ENCODE measurements at places on chromosomes 4 and X.

DNA sequence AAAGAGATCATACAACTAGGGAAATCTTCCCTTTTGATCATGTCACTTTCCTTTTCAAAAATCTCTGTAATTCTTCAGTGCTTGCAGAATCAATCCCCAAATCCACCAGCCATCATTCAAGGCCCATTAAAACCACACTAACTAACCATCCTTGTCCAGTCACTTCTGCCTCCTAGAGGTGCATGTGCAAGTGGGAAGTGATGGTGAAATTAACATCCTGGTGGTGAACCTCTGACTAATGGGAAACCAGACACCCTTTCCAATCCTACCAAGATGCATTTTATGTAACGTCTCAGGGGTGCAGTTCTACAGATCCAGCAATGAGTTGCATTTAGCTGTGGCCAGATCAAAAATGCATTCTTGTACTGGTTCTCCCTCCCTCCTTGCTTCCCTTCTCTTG is 341.8 kb downstream of the RAPGEF2 start:
- DNase-seq, result no peak

- no peak for DNase-seq
Observed at GRCh38 chr4:2526559-2526958, 9.9 kb upstream of the FAM193A start.

DNA sequence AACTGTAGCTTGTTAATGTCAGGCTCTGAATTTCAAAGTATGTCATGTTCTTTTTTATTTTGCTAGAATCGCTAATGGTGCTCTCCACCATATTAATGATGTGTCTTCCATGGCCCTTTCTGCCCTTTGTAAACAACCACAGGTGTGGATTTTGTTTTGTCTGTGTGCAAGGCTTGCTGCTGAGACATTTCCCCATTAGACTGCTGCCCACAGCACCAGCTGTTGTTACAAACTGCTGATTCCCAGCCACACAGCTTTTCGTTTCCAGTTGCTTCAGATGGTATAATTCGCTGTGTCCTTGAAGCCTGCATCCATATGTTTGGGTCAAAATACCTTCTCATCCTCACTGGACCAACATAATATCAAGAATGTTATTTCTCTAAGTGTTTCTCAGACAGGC is 32.8 kb downstream of the KCNIP4 start:
- DNase-seq, result no peak

DNA sequence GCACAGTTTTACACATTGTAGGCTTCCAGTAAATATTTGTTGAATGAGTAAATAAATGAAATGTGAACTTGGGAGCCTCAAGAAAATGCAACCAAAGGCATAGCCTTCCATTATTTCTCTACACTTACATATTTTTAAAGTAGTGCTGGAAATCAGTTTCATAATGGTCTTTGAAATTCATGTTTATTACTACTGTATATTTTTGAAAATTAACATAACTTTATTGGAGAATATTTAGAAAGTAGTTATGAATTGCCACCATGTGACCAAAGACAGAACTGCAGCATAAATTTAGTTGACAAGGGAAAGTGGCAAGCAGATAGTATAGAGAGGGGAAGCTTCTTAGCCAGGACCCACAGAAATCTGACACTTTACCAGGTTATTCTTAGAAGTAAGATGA is 6.4 kb downstream of the TCEAL8 start:
- DNase-seq, result no peak

GRCh38 chr4:95213366-95213765 is 335.4 kb downstream of the UNC5C start:
- no peak for DNase-seq

DNA sequence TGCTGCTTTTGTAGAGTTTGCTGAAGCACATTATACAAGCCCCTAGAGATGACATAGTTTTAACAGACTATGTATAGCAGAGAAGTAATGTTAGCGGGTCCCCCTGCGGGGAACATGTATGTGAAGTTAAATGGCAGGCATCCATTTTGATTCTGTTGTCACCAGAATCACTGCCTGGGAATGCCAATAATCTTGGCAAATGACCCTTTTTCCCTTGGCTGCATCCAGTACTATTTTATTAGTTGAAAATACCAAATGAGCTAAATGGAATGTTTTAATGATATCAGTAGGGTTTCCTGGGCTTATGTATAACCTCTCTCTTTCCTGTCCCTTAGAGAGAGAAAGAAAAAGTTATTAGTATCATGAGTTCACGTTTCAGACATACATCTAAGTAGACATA is 93.6 kb downstream of the LIMCH1 start:
- no peak for DNase-seq

DNA sequence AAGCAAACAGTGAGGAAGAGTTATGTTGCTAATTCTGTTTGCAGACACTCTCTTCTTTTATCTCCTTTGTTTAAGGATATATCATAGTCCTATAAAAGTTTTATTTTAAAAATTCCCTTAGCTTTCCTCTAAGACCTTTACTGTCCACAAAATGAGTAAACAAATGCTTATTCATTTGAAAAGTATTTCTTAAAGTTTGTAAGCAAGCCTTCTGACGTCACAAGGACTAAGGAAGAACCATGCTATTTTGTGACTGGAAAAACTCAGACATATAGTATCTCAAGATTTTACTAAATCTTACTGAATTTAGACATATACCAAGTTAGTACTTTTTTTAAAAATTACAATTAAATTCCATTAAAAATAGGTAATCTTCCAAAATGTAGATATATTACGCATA is 5.2 kb upstream of the RBMXL3 start:
- no peak for DNase-seq

DNA sequence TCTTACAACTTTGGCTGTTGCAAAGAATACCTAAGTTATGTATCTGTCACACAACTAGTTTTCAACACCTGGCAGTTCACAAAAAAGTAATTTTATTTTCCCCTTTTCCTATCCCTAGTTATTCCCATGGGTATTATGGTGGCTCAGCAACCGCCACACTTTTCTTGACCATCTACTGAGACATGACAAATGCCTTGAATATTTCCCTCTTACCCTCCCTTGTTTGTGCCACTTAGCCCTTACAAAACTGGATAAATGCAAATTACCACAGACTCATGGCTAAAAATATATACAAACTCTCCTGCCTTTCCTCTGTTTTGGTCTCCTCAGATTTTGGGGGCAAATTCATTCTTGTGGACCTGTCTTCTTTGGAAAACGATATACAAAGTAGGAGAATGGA is 72.1 kb downstream of the AMOT start:
- DNase-seq, result no peak

GRCh38 chrX:153519569-153520286 is 2.3 kb downstream of the ATP2B3 start:
- no peak for DNase-seq

GRCh38 chrX:136825771-136826170 is 45.0 kb upstream of the ARHGEF6 start:
- no peak for DNase-seq

GRCh38 chr4:81694176-81694913 is 222.6 kb upstream of the RASGEF1B start:
- no peak for DNase-seq

DNA sequence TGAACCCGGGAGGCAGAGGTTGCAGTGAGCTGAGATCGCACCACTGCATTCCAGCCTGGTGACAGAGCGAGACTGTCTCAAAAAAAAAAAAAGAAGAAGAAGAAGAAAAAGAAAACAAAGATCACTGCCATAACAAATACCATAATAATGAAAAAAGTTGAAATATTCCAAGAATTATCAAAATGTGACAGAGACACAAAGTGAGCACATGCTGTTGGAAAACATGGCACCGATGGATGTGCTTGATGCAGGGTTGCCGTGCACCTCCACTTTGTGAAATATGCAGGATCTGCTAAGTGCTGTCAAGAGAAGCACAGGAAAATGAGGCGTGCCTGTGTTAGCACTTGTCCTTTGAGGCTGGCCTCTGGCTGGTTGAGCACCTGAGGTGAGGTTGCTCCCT is 133.3 kb downstream of the STK32B start:
- DNase-seq, result no peak

DNA sequence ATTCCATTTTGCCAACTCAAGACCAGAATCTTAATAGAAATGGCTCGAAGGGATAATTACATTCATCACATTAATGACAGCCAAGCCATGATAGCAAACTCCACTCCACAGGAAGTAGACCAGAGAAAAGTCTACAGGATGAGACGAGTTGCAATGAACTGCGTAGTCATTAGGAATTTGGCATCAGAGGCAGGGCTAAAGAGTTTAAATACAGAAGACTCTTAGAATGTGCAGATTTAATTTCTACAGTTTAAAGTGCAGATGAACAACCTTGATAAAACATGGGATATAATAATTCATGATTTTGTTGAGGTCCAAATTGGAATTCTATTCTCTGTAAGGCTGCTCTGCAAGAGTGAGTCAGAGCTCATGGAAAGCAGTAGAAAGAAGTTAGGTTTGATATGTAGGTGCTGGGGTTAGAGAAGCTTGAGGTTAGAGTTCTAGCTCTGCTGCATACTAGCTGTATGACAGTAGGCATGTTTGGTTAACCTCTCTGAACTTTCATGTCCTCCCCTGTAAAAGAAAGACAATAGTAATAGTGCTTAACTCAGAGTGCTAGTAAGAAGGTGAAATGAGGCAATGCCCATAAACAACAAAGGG is 32.2 kb downstream of the LNX1 start:
- no peak for DNase-seq

DNA sequence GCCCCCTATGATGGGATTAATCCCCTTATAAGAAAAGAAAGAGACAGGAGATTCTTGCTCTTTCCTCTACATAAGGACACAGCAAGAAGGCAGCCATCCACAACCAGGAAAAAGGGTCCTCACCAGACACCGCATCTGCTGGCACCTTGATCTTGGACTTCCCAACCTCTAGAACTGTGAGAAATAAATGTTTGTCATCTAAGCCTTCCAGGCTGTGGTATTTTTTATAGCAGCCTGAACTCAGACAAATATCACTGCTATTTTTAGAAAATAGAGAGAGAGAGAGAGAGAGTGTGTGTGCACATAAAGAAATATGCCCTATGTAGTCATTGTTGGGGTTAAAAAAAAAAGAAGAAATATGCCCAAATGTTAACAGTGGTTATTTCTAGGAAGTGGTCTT is 104.2 kb downstream of the PAPSS1 start:
- no peak for DNase-seq

GRCh38 chrX:16386126-16386525 is 218.8 kb downstream of the MAGEB17 start:
- DNase-seq, result no peak

DNA sequence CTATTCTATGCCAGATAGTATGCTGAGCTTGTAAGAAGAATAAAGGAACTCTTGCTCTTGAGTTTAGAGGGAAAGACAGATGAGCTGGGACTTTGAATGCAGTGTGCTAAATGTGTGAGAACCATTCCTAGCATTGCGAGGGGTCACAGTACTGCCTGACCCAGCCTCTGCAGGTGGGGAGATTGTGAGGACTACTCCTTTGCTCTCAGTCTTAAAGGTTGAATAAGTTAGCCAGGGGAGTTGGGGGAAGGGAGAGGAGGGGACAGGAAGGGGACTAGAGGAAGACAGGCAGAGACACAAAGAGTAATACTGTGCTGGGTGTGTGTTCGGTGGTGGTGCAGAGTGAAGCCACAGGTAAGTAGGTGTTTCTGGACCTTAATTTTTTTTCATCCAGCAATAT is 41.7 kb downstream of the DCUN1D4 start:
- no peak for DNase-seq

DNA sequence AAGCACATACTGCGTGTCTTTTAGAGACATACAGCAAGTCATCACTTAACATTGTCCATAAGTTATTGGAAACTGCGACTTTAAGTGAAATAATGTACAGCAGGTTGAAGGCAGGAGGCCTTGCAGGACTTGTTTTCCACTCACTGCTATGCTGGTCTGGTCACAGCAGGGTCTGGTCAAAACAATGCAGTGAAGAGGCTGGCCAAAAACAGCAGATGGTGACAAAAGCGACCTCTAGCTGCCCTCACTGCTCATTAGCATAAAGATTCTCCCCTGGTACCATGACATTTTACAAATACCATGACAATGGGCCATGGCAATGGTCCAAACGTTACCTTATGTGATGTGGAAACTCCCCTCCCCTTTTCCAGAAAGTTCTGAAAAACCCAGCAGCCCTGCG is 1283.6 kb downstream of the FSTL5 start:
- no peak for DNase-seq

Data from central memory CD8-positive, alpha-beta T cell (primary cell).